CD4-positive, alpha-beta T cell treated with Interleukin-2 at 100 ng/mL for 4 hours (primary cell): ENCODE measurements at places on chromosomes 12 and 14.
A peak's percentile ranks its signal among the peaks of the same experiment; 100 is the strongest.

DNA sequence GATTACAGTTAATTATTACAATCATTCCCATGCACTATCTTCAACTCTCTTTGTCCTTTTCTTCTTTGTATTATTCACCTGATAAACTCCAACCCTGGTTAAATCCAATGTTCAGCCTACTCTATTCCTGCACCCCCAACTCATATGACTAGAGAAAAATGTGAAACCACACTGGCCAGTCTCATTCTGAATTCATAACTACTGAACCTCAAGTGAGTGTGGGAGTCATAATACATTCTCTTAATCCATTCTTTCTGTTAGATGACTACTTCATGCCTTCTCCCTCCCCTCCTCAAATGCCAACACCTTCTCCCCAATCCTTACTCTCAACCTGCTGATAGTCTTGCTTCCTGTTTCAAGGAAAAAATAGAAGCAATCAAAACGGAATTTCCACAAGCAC, 22.3 kb upstream of the ITPR2 start:
- no peak for DNase-seq

DNA sequence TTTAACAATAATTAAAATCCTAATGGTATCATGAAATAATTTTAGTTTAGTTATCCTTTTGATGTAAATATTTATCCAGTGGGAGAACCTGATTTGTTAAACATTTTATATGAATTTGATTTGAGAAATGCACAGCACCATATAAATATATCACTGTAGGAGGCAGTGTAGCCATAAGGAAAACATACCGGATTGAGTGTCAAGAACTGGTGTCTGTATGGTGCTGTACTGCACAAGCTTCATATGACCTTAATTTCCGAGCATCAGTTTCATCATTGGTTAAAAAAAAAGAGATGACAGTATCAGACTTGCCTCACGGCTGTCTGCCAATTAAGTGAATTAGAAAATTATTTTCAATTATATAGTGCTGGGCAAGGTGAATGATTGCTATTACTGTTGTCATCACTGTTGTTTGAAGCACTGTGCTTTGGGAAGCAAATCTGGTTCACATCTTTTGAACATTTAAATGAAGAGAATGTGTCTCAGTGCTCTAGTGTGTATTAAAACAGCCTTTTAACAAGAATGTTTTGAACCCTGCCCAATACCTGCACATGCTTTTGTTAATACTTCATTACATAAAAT, 72.1 kb downstream of the TMTC2 start:
- DNase-seq, result no peak

DNA sequence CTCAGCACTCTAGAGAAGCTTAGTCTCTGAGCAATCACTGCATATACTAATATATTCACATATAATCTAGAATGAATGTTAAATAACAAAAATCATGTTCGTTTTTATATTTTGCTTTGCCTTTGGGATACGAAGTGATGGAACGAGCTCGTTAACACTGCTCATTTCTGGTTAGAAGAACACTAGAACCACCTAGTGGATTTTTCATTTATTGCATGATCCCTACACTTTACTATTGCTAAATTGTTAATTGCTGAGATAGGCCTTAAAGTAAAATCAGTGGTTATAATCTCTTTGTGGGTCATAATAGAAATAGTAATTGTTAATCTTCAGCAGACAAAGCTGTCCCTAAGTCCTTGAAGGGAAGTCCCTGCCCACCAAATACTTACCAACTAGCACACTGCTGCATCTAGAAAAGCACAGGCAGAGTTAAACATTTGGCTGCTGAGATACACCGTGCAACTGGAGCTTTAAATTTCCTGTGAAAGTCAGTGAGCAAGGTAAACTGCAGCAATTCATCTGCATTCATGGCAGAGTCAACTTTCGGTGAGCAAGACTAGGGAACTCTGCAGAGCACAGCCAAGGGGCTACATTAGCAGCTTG, 353.7 kb downstream of the APAF1 start:
- peak; percentile 10 for DNase-seq

- no peak for DNase-seq
These were observed 63.4 kb upstream of the SLCO1C1 start for GRCh38 chr12:20631711-20632110.

DNA sequence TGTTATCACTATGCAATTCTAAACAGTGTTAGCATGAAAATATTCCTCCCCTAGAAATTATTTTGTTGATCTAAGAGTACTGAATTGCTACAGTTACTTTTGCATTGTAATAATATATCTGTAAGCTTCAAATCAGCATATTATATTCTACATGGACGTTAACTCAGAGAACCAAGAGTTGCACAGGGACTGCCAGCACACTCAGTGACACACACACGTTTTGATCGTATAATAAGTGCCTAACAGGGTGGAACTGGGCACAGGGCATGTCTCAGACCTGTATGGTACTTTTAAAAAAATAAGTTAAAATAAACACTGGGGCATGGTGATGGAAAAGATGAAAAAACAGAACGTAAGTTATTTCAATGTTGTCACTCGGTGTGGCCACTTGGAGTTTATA, 451.6 kb downstream of the RGS6 start:
- DNase-seq, result no peak

DNA sequence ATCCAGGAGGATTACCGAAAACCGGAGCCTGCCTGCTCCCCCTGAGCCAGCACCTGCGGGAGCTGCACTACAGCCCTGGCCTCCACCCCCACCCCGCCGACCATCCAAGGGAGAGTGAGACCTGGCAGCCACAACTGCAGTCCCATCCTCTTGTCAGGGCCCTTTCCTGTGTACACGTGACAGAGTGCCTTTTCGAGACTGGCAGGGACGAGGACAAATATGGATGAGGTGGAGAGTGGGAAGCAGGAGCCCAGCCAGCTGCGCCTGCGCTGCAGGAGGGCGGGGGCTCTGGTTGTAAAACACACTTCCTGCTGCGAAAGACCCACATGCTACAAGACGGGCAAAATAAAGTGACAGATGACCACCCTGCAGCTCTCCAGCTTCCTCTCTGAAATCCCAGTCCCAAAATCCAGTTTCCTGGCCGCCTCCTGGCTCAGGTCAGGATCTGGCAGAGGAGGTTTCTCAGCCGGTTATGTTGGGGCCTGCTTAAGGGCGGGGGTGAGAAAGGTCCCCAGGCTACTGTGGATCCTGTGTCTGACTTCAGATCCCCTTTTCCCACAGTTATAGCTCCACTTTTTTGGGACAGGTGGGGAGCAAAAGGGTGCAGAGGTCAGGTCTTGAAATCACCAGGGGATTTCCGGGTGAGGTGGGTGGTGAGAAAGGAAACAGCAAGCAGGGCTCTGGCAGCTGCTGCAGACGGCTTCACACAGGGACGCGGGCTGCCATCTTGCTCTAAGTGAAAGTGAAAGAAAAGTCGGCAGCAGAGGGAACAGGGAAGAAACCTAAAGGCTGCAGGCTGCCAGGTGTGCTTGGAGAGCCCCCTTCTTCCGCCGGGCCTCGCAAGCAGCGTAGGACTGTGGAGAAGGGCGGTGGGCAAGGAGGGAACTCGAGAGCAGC, at the start of gene TAPBPL:
Gene TAPBPL, plus strand, starts transcription at position 695 of the 897 bp plus-strand sequence. CDS start 207 bp downstream, outside the sequence.
- DNase-seq, result peak; percentile 84

DNA sequence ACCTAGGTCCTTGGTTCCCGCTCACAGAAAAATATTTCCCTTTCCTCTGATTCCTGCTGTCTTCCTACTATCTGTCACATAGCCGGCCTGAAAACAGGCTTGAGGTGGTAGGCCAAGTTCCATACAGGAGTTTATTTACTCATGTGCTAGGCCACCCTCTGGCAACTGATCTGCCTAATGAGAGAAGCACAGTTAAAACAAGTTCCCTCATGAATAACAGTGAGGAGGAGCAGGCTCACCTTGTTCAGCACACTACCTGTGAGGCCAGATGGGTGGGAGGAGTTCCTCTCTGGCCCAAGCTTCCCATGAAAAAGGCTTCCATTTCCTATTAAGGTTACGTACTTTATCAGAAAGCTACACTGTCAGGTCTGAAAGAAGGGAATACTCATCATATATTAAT, 206.0 kb downstream of the MYRFL start:
- no peak for DNase-seq

DNA sequence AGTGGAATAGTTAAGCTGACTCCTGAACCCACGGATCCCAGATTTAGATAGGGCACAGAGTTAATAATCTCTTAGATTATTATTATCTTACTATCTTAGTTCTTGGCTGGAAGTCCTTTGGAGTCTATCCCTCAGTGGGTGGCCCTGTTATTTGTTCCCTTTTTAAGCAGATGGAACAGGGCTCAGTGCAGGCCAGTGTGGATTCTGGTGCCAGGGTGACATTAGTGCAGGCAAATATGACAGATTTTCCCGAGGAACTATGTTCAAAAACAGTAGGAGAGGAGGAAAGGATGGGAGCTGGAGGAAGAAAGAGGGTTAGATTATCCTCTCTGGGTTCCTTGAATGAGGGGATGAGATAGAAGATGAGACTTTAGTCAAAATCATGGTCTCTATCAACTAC, 41.4 kb upstream of the CISTR start:
- no peak for DNase-seq

GRCh38 chr14:91893007-91893406, 25.7 kb upstream of the TC2N start:
- DNase-seq, result peak; percentile 32

DNA sequence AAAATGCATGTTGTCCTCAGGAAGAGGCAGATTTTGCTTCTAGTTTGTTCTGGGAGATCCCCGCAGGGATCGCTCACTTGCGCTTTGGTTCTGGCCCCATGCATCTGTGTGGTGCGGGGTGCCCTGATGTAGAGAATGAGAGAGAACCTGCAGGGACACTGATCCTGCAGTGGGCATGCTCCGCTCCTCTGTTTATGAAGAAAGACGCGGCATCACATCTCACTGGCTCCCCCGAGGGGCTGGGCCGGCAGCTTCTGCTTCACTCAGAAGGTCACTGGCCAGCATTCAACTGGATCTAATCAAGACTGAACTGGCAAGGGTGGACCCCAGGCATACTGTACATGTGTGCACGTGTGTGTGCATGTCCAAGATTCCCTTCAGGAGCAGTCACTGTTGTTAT, 164.2 kb downstream of the CALM1 start:
- no peak for DNase-seq

- DNase-seq, result no peak
These were observed 22.7 kb upstream of the ANKRD9 start for GRCh38 chr14:102532204-102532658.

GRCh38 chr14:80325688-80326087, 114.4 kb upstream of the DIO2 start:
- DNase-seq, result no peak

DNA sequence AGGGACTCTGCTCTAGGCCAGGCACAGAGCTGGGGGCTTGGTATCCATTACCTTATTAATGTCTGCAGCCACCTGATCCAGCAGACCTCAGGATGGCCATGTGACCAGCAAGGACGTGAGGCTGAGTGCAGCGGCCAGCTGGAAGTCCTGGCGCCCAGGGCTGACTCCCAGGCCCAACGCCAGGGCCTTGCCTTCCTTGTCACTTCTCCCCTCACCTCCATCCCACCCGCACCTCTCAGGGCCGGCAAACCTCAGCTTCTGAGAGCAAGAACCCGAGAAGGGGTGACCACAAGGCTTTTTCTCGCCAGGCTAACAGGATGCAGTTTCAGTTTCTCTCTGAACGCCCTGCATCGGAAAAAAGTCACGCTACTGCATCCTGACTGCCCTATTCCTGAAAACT, 15.4 kb downstream of the RAB35 start:
- DNase-seq, result no peak

DNA sequence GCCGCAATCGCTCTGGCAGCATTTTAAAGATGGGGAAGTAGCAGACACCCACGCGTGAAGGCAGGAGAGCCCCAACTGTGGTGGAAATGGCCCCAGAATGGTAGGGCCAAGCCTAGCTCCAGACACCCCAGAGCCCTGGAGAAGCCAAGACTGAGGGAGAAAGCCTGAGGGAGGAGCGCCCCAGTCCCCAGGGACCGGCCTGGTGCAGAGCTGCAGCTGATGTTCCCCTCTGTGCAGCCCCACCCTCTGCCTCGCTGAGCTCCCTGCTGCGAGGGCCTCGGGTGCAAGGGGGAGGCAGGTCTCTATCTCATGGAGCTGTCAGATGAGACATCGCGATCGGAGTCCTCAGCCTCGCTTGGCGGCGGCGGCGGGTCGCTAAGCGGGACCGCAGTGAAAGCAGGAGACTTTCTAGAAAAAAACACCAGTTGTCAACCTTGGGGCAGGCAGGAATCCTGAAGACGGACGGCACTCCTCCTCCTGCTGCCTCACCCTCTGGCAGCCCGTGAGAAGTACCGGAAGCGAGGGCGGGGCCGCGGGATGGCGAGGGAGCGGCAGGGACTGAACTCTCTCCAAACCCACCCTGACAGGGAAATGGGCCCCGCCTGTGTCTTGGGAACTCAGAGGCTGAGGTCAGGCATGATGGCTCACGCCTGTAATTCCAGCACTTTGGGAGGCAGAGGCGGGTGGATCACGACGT, 6.0 kb downstream of the GAPDH start:
- peak; percentile 45 for DNase-seq

- no peak for DNase-seq
These were observed 14.5 kb downstream of the DYRK2 start for GRCh38 chr12:67662910-67663538.

DNA sequence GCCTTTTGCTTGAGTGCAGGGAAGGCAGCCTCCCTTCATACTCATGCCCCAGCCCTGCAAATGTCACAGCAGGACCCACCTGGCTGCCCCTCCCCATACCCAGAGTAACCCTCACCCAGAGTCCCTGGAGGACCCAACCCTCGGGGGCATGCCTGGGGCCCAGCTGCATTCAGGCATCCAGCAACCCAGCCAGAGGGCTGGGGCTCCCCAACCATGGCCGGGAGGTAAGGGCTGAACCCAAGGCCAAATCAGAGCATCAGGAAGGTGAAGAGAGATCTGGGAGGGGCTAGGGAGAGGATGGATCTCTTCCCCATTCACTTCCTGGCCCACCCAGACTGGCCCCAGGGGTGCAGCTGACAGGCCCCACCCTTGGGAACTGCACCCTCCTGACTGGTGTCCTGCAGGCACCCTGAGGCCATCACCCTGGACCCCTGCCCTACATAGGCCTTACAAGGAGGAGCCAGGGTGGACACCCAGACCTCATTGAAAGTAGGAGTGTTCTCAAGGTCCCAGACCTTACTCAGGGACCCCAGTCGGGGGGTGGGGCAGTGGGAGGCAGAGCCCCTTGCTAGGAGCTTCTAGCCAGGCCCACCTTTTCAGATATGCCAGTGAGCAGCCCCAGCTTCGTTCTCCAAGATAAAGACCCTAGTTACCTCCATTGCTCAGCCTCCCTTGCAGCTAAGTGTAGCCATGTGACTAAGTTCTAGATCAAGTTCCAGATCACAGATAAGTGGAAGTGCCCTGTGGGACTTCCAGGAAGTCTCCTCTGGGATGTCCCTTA, 849 bp upstream of the PLD4 start:
- DNase-seq, result no peak

DNA sequence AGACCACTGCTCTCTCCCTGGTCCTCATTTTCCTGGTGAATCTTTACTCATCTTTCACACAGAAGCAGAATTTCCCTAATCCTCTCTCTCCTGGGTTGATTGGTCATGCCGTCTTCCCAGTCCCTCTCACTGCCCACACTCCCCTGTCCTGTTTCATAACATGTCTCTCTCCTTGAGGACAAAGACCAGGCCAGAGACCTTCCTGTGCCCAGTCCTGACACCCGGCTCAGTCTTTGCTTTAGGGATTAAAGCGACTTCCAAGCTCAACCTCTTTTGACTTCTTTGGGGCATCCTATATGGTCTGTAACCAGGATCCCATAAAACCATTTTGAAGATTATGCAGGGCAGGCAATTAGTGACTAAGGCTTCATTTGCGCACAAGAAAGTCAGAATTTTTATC, 105.5 kb downstream of the BCL11B start:
- no peak for DNase-seq

GRCh38 chr14:79487632-79488031, 723.7 kb downstream of the DIO2 start:
- no peak for DNase-seq

- no peak for DNase-seq
These were observed 40.1 kb downstream of the NGB start for GRCh38 chr14:77230914-77231313.
